ENCODE measurements at places on chromosomes 3 and 15.

- DNase-seq, result no peak
Observed at GRCh38 chr3:152365766-152366593, 97.3 kb downstream of the MBNL1 start.

GRCh38 chr3:168049367-168049974 lies 46.3 kb downstream of the GOLIM4 start:
- no peak for DNase-seq

DNA sequence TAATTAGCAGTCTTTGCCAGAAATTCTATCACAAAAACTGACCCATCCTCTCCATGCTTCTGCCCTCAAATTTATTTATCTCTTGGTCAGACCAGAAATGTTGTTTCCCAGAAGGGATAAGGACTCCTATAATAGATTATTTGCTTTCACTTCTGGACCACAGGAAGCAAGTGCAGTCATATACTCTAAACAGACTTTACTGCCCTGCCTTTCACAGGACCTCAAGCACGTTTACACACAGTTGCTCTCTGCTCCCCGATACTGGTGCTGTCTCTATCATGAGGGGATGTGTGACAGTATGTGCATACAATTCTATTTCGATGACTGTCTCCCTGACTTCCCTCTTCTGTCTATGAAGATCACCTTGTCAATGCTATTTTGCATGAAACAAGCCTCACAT lies 205.5 kb upstream of the TGFBR2 start:
- DNase-seq, result no peak

GRCh38 chr3:5226783-5227182 lies 39.3 kb downstream of the EDEM1 start:
- no peak for DNase-seq

DNA sequence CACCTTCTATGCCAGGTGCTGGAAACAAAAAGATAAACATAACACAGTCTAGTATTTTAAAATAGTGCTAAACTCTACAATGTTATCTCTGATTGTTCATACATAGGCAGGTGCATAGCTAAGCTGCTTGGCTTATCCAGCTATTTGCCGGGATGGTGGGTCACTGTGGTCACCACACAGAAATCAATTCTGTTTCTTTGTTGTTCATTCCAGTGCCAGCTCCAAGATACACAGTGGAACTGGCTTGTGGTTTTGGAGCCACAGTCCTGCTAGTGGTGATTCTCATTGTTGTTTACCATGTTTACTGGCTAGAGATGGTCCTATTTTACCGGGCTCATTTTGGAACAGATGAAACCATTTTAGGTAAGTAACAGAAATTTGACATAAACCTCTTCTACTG lies 130.2 kb downstream of the IL1RAP start:
- DNase-seq, result no peak

DNA sequence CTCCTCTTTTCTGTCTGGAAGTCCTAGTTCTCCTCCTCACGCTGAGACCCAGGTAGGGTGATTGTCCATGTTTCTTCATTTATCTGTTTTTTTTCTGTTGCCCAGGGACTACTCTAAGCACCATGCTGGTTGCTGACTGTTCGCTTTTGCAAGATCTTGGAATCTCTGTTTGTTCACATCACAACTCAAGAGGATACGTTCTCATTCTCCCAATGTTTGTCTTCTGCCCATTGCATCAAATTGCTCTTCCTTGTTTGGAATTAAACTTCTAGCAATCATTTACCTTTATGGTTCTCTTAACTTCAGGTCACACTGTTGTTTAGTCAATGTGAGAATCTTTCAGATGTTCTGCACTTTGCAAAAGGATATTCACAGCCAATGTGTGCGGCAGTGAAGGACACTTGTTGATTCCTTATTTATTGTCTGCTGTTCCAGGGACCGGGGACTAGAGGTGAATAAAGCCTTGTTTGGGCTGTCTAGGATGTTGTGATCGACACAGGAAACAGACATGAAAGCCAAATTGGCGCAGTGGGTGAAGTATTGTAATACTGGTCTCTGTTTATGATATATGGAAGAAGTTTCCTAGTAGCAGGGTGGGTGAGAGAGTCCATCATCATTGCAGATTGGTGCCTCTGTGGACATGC lies 24.5 kb downstream of the LPP start:
- no peak for DNase-seq

DNA sequence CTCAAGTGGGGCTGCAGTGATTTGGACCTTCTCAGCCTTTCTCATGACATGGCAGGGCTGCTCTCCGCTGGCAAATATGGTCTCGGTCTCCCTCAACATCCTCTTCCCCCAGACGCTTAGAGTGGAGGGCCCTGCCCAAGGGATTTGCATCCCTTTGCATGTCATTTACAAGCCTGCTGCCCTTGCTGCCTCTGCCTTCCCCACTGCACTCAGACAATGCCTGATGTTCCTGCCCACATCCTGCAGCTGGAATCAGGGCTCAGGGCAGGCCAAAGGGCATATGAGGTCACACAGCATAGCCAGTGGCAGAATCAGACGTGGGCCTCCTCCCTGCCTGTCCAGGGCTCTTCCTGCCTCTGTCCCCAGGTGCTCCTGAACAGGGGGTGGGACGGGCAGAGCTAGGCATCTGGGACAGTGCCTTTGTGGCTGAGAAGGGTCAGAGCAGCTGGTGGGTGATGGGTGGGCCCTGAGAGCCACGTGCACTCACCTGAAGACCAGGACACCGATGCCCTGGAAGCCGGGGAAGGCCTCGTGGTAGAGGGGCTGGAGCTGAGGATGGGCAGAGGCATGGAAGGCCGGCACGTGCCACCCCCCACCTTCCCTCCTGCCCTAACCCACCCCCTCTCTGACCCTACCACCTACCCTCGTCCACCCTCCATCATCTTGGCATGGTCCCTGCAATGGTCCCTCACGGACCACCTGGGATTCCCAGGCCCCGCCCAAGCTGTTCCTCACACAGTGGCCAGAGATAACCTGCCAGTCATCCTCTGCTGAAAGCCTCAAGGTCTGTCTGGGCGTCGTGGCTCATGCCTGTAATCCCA lies 27.4 kb upstream of the GOLGA6C start:
- DNase-seq, result no peak

DNA sequence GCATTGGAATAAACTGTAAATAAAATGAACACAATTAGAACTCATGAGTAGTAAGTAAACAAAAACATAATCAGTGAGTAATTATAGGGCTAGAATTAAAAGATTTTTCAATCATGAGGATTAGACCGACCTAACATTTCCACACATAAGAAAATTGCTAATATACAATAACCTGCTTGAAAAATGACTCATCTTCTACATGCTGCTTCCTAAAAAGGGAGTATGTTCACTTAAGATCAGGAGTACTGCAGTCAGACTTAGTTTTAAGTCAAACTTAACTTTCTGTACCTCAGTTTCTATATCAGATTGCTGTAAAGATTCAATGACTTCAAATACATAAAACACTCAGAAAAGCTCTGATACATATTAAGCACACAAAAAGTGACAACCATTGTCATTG lies 22.6 kb upstream of the NEK10 start:
- no peak for DNase-seq

GRCh38 chr3:39110041-39110639 lies 2.7 kb downstream of the TTC21A start:
- no peak for DNase-seq
